ENCODE measurements at places on chromosomes 4 and X.

- DNase-seq: no peak
Measured at GRCh38 chr4:8904041-8904501, 32.4 kb upstream of the HMX1 start.

- DNase-seq: no peak
Measured at GRCh38 chr4:85180533-85180932, 214.0 kb upstream of the WDFY3 start.

- no peak for DNase-seq
Measured at GRCh38 chr4:140046543-140046942, 107.4 kb downstream of the MAML3 start.

GRCh38 chr4:64158648-64159326 lies 250.5 kb downstream of the TECRL start:
- DNase-seq: peak; percentile 68

DNA sequence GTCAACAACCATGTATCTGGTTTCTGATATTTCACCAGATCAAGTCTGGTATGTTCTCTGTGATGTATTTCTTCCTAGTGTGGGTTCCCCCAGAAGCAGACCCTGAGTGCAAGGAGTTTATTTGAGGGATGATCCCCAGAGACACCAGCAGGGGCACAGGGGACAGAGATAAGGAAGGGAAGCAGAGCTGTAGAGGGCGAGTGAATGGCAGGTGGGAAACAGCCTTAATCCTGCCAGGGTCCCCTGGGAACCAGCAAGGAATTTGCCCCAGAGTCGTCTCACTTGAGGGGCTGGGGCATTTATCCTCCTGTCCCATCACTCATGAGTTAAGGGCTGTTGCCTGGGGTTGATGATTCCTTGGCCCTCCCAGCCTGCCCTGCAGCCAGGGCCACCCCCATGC lies 206.4 kb upstream of the BCOR start:
- no peak for DNase-seq

DNA sequence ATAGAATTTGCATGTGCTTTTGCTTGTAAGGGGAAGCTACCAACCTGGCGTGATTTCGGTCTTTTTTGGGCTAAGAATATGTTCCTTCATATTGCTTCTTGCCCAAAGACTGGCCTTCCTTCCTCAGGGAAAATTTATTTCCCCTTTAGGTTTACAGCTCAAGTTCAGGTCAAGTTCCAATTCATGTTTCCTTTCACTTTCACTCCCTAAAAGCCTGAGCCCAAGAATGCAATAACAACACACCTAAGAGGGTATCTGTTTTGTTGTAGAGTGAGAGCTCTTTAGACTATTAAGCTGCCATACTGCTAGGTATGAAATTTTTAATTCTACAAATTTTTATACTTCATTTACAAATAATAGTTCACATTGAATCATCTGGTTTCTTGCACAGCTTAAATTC lies 299.6 kb downstream of the TLL1 start:
- no peak for DNase-seq

DNA sequence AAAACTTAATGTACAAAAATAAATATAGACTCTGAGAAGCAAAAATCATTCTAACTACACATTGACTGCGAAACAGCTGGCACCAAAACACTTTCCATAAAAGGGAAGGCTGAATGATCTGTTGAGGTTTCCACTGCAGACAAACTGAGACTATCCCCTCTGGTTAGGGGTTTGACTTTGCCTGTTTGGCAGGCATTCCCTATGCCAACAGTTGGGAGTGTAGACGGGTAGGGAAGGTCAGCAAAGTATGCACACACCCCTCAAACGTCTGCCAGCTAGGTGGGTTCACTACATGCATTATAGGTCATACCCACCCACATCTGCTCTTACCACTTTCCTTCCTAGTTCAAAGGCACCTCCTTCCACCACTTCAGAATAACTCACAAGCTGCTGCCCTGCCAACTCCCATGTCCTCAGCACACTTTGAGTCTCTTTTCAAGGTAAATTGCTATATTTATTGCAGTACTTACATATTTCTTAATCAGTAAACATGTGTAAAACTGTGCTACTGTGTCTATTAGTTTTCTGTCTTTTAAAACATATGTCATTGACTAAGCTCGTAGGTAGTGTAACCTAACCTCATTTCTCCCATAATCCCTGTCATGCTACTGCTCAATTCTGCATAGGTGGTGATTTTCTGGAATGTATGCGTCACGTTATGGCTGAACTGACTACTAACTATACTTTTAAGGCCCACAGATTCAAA lies 12.4 kb downstream of the CTSO start:
- no peak for DNase-seq

GRCh38 chr4:26407476-26407875 lies 82.8 kb downstream of the CCKAR start:
- no peak for DNase-seq

GRCh38 chrX:153527208-153527607 lies 9.8 kb downstream of the ATP2B3 start:
- no peak for DNase-seq

DNA sequence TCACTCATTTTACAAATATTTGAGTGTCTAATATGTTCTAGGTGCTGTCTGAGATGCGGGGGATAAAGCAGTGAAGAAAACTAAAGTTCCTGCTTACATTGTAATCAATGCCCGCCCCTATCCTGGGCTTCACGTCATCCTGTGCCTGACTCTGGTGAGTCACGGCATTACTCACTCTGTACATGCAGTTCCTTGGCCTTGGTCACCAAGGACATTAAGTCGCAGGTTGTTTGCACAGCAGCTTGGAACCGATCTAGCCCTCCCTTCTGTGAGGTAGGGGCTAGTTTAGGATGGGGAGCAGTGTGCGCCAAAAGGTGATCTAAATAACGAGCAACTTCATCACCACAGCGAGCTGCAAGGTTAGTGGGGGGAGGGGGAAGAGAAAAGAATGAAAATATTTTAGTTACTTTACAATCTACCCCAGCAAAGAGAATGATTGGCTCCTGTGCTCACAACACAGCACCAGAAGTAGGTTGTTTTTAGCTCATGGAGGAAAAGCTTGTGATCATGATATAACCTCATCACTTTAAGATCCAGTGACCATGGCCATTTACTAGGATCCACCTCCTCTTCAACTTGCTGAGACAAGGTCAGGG lies 48.0 kb upstream of the HDAC8 start:
- no peak for DNase-seq

- DNase-seq: no peak
Measured at GRCh38 chr4:130187587-130187986, 1091.6 kb downstream of the C4orf33 start.

DNA sequence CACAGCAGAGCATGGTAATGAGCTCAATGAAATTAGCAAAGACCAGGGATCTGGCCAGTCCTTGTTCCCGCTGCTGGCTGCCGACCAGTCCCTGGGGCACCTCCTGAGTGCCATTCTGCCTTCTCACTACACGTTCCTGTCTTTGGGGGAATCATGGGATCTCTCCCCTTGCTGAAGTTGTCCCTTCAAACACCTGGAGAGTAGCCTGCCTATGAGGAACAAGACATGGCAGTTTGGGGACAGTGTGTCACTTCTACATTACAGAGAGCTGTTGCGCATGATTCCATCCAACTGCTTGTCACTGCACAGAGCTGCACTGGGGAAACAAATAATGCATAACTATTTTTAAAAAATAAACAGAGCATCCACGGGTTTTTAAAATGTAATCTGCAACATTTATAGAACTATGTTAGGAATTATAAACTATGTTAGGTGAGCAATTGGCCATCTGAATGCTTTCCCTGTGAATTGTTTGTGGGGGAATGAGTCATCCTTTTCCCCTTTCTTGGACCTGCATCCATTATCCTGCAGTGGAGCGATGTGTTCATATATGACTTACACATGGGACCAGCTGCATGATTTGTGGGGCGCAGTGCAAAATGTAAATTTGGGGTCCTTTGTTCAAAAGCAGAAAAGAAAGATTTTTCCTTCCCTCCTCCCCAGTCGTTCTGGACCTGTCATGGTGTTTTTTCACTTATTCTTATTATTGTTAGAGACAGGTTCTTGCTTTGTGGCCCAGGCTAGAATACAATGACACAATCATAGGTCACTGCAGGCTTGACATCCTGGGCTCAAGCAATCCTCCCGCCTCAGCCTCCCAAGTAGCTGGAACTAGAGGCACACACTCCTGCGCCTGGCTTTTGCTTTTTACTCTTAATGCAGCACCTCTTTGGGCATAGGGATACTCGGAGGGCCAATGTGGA lies 115.0 kb upstream of the TBL1X start:
- no peak for DNase-seq

DNA sequence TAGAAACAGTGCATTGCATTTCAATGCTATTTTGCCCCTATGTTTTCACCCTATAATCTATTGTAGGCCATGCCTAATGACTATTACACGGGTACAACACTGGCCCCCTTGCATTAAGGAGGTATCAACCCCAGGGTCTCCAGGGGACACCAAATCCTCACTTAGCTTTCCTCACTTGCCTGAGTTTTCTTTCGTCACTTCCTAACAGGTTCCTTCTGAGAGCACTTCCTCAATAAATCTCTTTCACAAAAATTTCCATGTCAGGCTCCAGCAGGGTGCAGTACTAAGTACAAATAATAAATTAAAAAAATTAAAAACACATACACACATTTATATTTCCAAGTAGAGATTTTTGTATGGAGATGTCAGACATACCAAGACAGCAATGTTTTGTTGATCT lies 165.0 kb downstream of the RBM46 start:
- no peak for DNase-seq

DNA sequence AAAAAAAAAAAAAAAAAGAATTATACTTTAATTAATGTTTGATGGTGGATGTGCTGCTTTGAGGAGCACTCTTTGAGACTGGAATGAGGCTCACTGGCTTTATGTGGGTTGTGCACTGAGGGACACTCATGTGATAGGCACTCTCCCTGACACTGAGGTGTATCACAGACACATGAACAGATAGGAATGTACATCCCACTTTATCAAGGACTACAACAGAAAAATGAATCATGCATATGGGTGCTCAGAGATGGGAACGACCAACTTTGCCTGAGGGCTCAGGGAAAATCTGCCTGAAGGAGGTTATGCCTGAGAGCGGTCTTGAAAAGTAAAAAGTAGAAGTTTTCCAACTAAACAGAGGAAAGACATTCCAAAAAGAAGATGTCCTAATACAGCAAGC lies 97.7 kb upstream of the RBPJ start:
- no peak for DNase-seq
